Glomerular endothelial cell (primary cell): ENCODE measurements at places on chromosomes 2 and 18. TPM values are rescaled to one million over a fixed set of nuclear protein-coding genes. Genes with fewer than 3 reads are reported as not detected.

GRCh38 chr18:77622009-77622692 is 372.5 kb downstream of the GALR1 start:
- no peak for DNase-seq

DNA sequence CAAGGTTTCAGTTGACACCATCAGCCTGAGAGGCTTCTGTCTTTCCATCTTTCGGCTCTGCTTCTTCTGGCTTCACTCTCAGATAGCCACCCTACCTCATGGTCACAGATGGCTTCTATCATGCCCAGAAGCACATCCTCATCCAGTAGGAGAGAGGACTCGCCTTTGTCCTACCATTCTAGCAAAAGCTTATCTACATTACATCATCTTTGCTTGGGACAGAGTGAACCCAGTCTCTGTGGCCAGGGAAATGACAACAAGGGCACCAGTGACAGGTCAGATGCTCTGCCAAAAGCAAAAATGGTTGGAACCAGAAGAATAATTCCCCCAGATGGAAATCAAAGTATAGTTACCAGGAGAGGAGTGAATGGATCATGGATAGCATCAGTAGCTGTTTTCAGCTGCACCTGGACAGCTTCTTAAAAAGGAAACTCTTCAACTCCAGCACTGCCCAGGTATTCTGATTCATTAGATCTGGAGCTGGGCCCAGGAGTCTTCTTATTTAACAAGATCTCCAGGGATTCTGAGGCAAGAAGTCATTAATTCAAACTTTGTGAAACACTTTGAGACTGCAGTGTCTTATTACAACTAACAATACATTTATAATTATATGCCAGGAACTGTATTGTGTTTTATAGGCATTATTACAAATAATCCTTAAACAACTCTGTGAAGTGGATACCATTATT is 257.7 kb upstream of the UBE2E3 start:
- no peak for DNase-seq

The ARMC9 gene
- total RNA-seq: 21.3 and 44.2 TPM in 2 replicates

The GAD1 gene
- 0.35 TPM in 1 of 2 replicates, not detected in the other for total RNA-seq

The CDK15 gene
- 1.6 and 5.8 TPM in 2 replicates for total RNA-seq
